ENCODE measurements at places on chromosomes 6 and 20.

DNA sequence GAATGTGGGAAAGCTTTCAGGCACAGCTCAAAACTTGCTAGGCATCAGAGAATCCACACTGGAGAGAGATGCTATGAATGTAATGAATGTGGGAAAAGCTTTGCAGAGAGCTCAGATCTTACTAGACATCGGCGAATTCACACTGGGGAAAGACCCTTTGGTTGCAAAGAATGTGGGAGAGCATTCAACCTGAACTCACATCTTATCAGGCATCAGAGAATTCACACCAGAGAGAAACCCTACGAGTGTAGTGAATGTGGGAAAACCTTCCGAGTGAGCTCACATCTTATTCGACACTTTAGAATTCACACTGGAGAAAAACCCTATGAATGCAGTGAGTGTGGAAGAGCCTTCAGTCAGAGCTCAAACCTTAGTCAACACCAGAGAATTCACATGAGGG lies 8.7 kb downstream of the ZNF165 start:
- DNase-seq, result no peak

DNA sequence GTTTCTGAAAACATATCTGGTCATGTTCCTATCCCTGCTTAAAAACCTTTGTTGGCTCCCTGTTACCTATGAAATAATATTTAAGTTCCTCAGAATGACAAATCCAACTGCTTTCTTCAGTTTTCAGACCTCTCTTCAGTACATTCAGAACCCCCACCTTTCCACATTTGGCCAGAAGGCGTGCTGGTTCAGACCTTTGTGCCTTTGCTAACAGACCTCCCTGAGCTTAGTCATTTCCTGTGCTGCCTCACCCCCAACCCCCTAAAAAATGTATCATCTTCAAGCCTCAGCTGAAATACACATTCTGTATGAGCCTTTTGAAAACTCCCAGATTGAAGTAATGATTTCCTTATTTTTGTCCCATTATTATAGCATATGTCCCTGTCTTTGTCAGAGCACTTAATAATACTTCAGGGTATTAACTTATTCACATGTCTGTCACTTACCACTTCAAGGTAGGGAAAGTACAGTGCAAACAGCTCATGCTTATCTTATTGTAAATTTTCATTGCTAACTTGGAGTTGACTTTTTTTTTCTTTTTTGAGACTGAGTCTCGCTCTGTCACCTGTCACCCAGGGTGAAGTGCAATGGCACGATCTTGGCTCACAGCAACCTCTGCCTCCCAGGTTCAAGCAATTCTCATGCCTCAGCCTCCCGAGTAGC lies 19.7 kb downstream of the FAM217A start:
- DNase-seq, result peak; percentile 91

- DNase-seq, result peak; percentile 58
These were observed 249.5 kb upstream of the KCNG1 start for GRCh38 chr20:51272401-51272800.

- no peak for DNase-seq
These were observed 6.3 kb upstream of the UTRN start for GRCh38 chr6:144278659-144279314.

DNA sequence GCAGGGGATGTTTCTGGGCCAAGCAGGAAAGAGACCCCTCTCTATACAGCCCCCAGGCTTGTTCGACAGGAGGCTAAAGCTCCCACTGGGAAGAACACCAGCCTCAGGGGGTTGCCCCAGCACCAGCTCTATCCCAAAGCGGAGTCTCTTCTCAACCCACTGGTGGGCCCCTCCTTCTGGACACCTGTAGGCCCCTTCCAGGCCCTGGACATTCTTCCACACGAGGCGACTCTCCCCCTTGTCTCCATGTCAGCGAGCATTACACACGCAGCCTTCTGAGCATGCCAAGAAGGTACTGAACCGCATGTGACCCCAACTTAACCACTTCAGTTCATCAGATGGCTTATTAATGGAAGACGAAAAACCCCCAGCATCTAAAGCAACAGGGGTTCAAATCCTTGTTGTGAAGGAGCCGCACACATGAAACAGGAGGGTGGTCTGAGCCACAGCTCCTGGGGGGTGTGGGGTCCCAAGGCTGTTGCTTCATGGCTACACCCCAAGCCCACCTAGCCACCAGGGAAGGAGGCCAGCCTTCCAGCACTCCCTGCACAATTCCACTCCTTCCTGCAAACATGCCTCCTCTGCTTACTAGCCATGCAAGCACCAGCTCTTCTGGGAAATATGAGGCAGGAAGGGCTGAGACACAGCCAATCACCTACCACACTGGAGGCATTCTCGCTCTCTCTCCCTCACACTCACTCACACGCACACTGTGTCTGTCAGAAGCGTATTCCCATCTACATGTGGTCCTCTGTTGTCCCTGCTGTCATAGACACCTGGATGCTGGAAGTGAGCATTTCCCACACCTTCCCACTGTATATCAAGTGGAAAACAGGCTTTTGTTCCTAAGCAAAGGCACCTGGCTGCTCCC lies 104.5 kb downstream of the NOL4L start:
- DNase-seq, result no peak

GRCh38 chr6:146050168-146050567 lies 21.3 kb downstream of the GRM1 start:
- no peak for DNase-seq

GRCh38 chr20:10861090-10861489 lies 187.3 kb upstream of the JAG1 start:
- peak; percentile 89 for DNase-seq

- DNase-seq, result no peak
These were observed 306.6 kb downstream of the PRKN start for GRCh38 chr6:162421004-162421403.

GRCh38 chr6:150877928-150878327 lies 12.4 kb downstream of the MTHFD1L start:
- no peak for DNase-seq

DNA sequence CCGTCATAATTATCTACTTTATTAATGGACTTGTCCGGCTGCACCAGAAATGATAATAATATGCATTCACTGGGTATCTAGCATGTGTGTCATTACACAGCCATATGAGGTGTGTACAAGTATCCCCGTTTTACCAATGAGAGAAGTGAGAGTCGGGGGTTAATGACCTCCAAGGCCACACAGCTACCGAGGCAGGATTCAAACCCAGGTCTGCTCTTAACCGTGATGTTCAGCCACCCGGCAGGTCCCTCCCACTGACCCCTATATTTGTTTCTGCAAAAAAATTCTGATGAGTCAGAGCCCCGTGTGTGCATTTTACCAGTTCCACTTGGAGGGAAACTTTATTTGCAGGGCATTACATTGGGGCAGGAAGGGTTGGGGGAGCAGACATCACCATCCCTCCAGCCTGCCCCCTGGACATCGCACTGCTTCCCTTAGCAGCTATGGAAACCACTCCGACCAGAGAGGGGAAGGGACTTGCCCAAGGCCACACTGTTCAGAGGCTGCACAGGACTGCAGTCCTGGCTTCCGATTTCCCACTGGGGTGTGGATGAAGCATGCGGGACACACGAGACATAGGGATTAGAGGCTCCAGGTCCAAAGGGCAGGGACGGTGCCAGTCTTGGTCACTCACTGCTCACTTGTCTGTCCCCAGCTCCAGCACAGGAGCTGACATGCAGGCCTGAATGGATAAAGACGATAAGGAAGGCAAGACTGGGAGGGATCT lies 10.1 kb upstream of the SRC start:
- DNase-seq, result peak; percentile 33

GRCh38 chr6:23174781-23175361 lies 605.5 kb downstream of the HDGFL1 start:
- peak; percentile 91 for DNase-seq

DNA sequence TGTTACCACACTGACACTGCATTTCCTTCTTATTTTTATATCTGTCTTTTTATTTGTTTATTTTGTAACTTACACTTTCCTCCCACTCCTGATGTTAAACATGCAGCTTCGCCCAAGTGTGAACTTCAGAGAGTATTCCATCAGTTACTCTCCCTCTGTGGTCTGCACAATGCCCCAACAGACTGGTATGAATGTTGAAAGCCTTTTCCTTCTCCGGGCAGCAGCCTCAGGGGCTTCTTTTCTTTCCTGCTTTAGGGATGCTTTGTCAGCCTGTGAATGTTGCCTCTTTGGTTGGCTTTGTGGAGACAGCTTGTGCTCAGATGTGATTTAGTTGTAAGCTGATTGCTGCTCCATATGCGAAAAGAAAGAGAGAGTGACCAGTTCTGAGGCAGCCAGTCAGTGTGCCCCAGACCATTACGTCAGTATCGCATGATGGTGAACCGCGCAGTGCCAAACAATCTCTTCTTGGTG lies 44.0 kb downstream of the SMPDL3A start:
- no peak for DNase-seq

- DNase-seq, result no peak
These were observed 262.8 kb upstream of the TAB2 start for GRCh38 chr6:149054559-149055194.

DNA sequence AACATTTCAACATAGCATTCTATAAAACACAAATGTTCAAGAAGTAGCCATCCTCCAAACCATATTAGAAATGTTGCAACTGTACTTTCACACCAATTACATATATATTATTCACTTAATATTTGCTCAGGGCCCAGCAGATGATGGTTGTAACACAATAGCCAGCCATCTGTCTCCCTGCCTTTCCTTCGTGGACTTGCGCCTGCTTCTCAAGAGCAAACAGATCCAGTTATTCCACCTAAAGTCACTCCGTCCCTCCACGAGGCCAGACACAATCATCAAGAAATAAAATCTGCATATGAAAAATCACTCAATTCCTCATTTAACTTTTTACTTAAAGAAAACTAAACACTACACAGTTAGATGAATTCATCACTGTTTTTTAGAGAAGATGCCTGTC lies 160.4 kb downstream of the RALGAPA2 start:
- DNase-seq, result no peak

GRCh38 chr6:121614115-121614514 lies 178.7 kb downstream of the GJA1 start:
- DNase-seq, result peak; percentile 82

GRCh38 chr20:53489528-53489927 lies 104.1 kb downstream of the ZNF217 start:
- DNase-seq, result no peak

DNA sequence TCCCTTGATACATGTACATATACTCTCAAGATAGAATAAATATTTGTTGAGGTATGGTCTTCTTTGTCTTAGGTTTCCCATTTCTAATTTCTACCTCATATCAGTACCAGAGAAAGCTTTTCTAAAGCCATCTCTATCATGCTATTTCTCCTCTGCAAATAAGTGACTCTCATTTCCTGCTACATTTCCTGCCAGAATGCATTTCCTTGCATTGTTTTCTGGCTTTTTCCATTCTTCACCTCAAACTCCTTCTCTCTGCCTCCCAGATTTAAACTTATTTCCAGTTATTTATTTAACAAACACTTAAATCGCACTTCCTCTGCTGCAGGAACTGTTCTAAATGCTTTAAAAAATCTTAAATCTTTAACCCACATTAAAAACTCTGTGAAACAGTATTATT lies 74.4 kb upstream of the STMND1 start:
- no peak for DNase-seq

GRCh38 chr20:45853484-45853883 lies 3.7 kb downstream of the ACOT8 start:
- no peak for DNase-seq

GRCh38 chr20:61536671-61537070 lies 284.6 kb downstream of the CDH4 start:
- DNase-seq, result no peak

DNA sequence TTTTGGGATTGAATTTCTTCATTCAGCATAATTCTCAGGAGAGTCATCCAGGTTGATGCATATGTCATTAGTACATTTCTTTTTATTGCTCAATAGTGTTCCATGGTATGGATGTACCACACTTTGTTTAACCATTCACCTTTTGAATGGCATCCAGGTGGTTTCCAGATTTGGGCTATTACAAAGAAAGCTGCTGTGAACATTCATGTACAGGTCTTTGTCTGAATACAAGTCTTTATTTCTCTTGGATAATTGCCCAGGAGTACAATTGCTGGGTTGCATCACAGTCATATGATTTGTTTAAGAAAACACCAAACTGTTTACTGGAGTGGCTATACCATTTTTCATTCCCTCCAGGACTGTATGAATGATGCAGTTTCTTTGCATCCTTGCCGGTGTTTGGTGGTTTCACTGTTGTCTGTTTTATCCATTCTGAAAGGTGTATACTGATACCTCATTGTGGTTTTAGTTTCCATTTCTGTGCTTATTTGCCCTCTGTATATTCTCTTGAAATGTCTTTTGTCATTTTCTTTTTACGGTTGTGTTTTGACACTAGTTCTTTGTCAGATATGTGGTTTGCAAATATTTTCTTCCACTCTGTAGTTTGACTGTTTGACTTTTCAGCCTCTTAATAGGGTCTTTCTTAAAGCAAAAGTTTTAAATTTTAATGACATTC lies 8.8 kb downstream of the CDKAL1 start:
- peak; percentile 37 for DNase-seq

DNA sequence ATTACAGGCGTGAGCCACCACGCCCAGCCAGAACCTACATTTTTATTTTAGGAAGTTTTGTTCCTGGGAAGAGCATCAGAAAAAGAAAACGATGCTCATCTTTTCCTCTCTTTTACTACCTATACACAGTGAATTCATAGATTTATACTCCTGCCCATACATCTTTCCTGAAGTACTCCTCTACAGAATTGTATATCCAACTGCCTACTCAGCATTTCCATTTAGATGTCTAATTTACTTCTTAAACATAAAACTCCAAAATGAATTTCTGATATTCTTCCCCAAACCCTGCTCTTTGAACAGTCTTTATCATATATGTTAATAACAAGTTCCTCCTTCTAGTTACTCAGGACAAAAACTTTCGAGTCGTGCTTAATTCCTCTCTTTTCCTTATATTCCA lies 39.8 kb upstream of the RSPO3 start:
- DNase-seq, result no peak

- peak; percentile 86 for DNase-seq
These were observed 751.0 kb downstream of the CD109 start for GRCh38 chr6:74447013-74447412.

DNA sequence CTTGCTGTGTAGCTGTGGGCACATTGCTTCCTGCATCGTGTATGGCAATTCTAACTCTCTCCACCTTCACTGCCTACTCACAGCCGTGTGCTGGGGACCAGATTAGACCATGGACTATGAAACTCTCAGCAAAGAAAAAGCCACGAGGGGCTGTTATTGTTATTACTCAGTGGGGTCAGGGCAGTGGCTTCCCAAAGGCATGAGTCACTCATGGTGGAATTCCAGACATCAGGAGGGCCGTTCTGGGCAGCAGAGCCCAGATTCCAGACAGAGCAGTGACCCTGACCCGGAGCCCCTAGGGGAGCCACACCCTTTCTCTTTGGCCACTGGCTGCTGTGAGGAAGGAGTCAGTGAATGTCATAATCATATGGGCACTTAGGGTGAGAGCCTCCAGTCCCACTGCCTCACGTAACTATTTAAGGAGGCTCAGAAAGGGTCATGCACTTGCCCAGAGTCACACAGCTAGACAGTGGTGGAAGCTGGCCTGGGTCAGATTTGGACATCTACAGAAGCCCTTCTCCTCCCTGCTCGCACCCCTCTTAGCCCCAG lies 22.2 kb upstream of the CCN5 start:
- peak; percentile 99 for DNase-seq

GRCh38 chr6:118356054-118356453 lies 192.0 kb upstream of the PLN start:
- DNase-seq, result peak; percentile 55

All from fibroblast of skin of back (primary cell).